ENCODE measurements at places on chromosomes 7 and 10.

DNA sequence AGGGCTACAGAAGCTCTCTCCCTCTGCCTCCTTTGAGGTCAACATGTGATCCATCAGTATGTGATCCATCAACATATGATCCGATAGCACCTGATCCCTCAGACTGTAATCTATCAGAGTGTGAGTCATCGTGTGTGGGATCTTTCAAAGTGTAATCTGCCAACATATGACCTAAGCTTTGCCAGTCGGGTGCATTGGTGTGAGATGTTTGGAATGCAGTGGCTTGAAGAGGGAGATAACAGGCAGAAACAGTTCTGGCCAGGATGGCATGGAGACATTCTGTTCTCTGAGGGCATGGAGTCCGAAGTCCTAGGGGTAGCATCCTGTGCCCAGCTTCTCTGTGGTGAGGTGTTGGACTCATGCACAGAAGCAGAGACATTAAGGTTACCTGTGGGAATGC lies 217.7 kb upstream of the ETV1 start:
- H3K27me3 ChIP-seq: no peaks in the 10 kb centered on the region
- H3K36me3 ChIP-seq: no peaks in the 10 kb centered on the region
- no peak overlapping the region for H3K4me3 ChIP-seq

GRCh38 chr10:9501944-9502343 lies 1447.5 kb downstream of the GATA3 start:
- no peaks in the 10 kb centered on the region for H3K4me1 ChIP-seq
- DNase-seq: no peak
- H3K27me3 ChIP-seq: peaks cover 12% of the 10 kb centered on the region

DNA sequence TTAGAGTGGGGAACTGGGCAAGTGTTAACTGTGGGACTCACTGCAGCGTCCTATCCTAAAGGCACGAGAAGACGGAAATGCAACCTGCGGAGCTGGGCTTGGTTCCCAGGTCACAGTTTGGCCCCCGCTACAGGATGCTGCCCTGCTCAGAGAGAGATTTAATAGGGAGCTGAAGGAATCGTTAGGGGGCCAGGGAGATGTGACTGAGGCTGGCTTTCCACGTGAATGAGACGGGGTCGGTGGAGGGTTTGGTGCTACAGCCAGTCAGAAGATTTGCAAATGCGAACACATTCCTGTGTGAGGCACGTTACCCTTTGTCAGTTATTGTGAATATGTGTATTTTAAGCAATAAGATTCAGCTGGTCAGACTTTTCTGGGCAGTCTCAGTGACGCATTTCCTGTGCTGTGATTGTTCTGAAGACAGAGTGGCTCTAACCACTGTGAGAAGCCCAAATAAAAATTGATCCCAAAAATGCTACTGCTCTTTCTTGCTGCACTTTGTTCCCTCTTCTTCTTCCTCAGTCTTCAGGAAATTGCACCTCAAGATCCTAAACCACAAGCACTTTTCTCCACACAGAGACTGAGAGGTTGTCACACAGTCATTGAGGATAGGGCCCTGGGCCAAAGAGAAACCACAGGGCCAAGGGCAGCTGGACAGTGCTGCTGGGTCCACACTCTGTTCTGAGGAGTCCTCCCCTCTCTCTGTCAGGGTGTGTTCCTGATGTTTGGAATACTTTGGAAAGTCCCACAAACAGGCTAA lies 21.2 kb downstream of the CYP17A1 start:
- H3K4me3 ChIP-seq: no peak overlapping the region
- peaks cover 10% of the 10 kb centered on the region for H3K4me1 ChIP-seq
- H3K27me3 ChIP-seq: no peaks in the 10 kb centered on the region
- DNase-seq: no peak
- H3K36me3 ChIP-seq: no peaks in the 10 kb centered on the region

DNA sequence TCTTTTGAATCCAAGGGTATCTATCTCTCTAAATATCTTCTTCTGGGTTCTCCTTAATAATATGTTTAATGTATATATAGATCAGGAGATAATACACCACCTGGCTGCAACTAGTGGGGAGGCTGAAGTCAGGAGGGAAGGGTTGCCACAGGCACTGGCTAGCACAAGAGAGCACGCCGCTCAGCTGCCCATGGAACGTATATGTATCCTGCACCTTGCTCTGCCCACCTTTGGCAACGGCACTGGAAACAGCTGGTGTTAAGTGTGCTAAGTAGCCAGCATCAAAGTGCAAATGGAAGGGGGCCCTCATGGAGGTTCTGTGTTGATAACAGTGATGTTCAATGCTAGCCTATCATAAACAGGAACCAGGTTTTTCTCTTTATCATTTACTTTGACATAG lies 49.8 kb upstream of the FAM133B start:
- no peaks in the 10 kb centered on the region for H3K27me3 ChIP-seq
- H3K36me3 ChIP-seq: peaks cover 2% of the 10 kb centered on the region
- H3K4me1 ChIP-seq: peaks cover 41% of the 10 kb centered on the region
- DNase-seq: no peak
- H3K4me3 ChIP-seq: no peak overlapping the region

GRCh38 chr7:74657692-74658177 lies at the start of gene GTF2I:
Gene GTF2I (plus strand): TSS chr7:74657718. CDS start chr7:74689129, 31,411 bp downstream.
- peaks cover 45% of the 10 kb centered on the region for H3K4me1 ChIP-seq
- H3K36me3 ChIP-seq: no peaks in the 10 kb centered on the region
- peak within 1 kb of the TSS; percentile 98 for H3K27ac ChIP-seq
- peak; percentile 42 for DNase-seq

GRCh38 chr7:128876586-128876977 lies 13.9 kb downstream of the ATP6V1F start:
- no peak overlapping the region for H3K27ac ChIP-seq
- H3K27me3 ChIP-seq: no peaks in the 10 kb centered on the region
- no peaks in the 10 kb centered on the region for H3K4me1 ChIP-seq
- H3K36me3 ChIP-seq: no peaks in the 10 kb centered on the region

- H3K4me1 ChIP-seq: no peaks in the 10 kb centered on the region
- no peak for DNase-seq
- H3K27me3 ChIP-seq: peaks cover 48% of the 10 kb centered on the region
- no peaks in the 10 kb centered on the region for H3K36me3 ChIP-seq
These were observed 80.1 kb downstream of the EMX2 start for GRCh38 chr10:117622471-117623184.

DNA sequence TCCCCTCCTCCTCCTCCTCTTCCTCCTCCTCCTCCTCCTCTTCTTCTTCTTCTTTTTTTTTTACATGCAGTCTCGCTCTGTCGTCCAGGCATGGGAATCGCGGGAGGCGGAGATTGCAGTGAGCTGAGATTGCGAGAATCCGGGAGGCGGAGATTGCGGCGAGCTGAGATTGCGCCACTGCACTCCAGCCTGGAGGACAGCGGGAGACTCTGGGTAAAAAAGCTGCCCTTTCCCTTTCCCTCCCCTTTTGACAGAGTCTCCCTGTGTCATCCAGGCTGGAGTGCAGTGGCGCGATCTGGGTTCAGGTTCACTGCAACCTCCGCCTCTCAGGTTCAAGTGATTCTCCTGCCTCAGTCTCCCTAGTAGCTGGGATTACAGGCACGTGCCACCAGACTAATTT lies 168.1 kb upstream of the MALRD1 start:
- no peak overlapping the region for H3K4me3 ChIP-seq
- no peak for DNase-seq
- H3K27me3 ChIP-seq: no peaks in the 10 kb centered on the region

- H3K27ac ChIP-seq: no peak overlapping the region
- no peak for DNase-seq
- peaks cover 40% of the 10 kb centered on the region for H3K27me3 ChIP-seq
- H3K36me3 ChIP-seq: no peaks in the 10 kb centered on the region
- H3K4me1 ChIP-seq: no peaks in the 10 kb centered on the region
- no peak overlapping the region for H3K4me3 ChIP-seq
These were observed 33.9 kb upstream of the HMX3 start for GRCh38 chr10:123101872-123102271.
